ENCODE measurements at places on chromosomes 16 and 17.
A peak's percentile ranks its signal among the peaks of the same experiment; 100 is the strongest.

DNA sequence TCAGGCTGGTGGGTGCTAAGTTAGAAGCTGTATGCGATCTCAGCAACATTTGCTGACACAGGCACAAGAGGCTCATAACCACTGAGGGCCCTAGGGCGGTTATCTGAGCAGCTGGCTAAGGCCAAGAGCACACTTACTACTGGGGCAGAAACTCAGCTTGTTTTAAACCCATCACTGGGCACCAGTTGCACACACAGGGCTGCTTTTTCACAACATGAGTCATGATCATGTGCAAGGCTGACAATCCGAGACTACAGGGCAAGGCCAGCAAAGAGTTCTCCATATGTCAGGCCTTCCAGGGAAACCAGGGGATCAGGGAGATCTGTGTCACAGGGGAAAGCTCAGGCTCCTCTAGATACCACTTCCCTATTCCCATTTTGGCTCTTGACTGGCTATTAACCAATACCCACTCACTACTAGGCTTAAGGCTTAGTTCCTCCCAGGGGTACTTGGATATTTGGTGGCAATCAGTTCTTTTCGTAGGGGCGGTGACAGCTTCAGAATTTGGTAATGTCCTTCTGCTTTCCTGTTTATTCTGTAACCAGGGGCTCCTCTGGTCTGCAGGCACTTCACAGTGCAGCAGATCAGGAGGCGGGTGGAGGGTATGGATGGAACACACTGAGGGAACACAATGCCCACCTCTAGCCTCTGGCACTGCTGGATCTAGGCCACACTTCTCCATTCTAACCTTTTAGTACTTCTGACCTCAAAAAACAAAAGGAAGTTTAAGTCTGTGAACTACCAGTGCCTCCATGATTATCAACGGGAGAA is 44.9 kb upstream of the ERN1 start:
- peak; percentile 45 for DNase-seq

DNA sequence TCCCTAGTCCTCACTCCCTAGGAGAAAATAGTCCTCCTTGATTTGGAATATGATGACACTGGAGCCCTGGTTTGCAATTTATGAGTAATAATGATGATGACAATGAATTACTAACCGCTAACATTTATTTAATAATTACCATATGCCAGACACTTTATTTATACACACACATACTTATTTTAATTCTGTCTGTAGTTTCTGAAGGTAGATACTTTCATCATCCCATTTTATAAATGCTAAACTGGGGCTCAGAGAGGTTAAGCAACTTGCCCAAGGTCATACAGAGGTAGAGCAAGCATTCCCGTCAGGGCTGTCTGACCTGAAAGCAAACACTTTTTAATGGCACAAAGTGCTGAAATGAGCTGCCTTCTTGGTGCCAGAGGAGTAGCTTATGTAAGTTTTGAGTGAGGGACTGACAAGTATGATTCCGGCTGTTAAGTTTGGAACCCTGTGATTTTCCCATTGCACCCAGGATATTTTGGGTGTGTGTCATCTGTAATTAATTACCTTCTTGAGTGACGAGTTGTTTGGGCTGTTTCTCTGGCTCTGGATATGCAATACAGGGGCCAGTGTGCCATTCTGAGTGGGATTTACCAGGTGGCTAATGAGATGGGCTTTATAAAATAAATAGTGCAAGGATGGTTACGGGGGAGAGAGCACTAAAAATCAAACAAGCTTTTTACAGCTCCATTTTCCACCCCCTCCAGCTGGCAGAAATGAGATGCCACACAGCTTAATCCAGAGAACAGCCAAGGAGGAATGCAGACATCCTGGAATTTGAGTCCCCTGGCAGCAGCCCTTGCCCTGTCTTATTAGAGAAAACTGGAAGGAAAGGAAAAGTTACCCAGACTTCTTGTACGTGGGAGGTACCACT is 211.8 kb downstream of the SNX29 start:
- DNase-seq = no peak

GRCh38 chr16:77782694-77783093 is 5.7 kb upstream of the VAT1L start:
- DNase-seq = no peak

GRCh38 chr17:491086-492021 is 138.7 kb upstream of the RPH3AL start:
- DNase-seq = no peak

GRCh38 chr16:27347930-27348685 is 34.3 kb downstream of the IL4R start:
- no peak for DNase-seq

DNA sequence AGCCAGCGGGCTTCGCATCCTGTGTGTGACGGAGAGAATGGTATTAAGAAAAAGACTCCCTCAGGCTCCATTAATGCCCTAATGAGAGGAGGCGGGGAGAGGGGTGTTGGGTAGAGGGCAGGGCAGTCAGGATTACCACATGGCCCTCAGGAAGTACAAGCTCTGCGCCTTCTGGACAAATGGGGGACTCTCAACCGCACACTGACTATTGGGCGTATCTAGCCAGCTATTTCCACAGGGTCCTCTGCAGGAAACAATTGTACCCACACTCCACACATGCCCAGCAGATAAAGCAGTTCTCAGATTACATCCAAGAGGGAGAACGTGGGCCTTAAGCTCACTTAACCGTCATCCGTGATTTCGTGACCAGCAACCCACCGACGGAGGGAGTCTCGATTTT is 14.7 kb downstream of the NXN start:
- DNase-seq = no peak

- no peak for DNase-seq
Measured at GRCh38 chr16:4520913-4521312, 17.7 kb downstream of the CDIP1 start.

DNA sequence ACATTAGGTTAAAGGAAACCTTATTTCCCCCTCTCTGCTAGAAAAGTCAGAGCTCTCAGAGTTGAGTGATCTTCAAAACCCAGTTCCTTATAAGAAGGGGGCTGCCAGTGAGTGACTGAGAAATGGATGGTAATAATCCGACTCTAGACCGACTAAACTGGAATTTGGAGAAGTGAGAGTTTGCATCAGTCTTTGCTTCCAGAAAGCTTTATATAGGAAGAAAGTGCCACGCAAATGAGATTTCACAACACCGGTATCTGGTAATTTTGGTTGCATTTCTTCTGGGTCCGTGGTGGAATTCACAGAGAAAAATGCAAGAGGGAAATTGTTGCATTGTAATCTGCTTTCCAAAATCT is 271.4 kb downstream of the MAF start:
- DNase-seq = no peak

GRCh38 chr17:70552230-70552981 is 383.1 kb downstream of the KCNJ2 start:
- peak; percentile 1 for DNase-seq

Data from C1 segment of cervical spinal cord (tissue), 14 donors.